ENCODE measurements at places on chromosomes 12 and 14. TPM values are rescaled to one million over a fixed set of nuclear protein-coding genes. Genes with fewer than 3 reads are reported as not detected.

Gene TFCP2
- 19.0 TPM for total RNA-seq

Gene SLIRP
- 113 TPM for total RNA-seq

Gene NGB
- not detected for total RNA-seq

Gene IL23A
- 1.8 TPM for total RNA-seq

Gene DENND5B
- 0.60 TPM for total RNA-seq

Gene PLEKHG7
- total RNA-seq = 0.28 TPM

Gene TAPBPL
- total RNA-seq = 11.4 TPM

Gene PIP4P1
- 22.8 TPM for total RNA-seq

Gene PPM1H
- total RNA-seq = 0.56 TPM

Gene GLIPR1
- total RNA-seq = 4.1 TPM

Gene FAM222A
- total RNA-seq = 5.4 TPM

Gene ARHGAP9
- 2.0 TPM for total RNA-seq

Gene LBHD2
- not detected for total RNA-seq

Gene KRT83
- total RNA-seq = not detected

Gene MAPKAPK5
- 24.0 TPM for total RNA-seq

Gene EEF1AKMT3
- total RNA-seq = 3.4 TPM

Gene RTL1
- not detected for total RNA-seq

Gene ATP5F1B
- 674 TPM for total RNA-seq

Gene SYCP3
- total RNA-seq = 0.12 TPM

Gene AKAP6
- total RNA-seq = 4.4 TPM

Gene VDR
- total RNA-seq = 18.0 TPM

Gene PROX2
- not detected for total RNA-seq

Gene RTN1
- total RNA-seq = 0.80 TPM

Gene ARPC3
- total RNA-seq = 289 TPM

Gene KLRD1
- total RNA-seq = not detected

Gene CABP1
- 0.16 TPM for total RNA-seq

Gene NOS1
- 1.7 TPM for total RNA-seq

Gene GPR68
- 11.6 TPM for total RNA-seq

Gene GPRC5A
- total RNA-seq = 11.8 TPM

Gene SLCO1C1
- 0.20 TPM for total RNA-seq

Gene HOXC9
- total RNA-seq = 1.2 TPM

Gene HOXC4
- total RNA-seq = 5.1 TPM

Gene OR6C3
- not detected for total RNA-seq

Gene SDR9C7
- 26.0 TPM for total RNA-seq

Measured in esophagus mucosa (tissue), 1 donor.